ENCODE measurements at places on chromosomes 12 and 14.

DNA sequence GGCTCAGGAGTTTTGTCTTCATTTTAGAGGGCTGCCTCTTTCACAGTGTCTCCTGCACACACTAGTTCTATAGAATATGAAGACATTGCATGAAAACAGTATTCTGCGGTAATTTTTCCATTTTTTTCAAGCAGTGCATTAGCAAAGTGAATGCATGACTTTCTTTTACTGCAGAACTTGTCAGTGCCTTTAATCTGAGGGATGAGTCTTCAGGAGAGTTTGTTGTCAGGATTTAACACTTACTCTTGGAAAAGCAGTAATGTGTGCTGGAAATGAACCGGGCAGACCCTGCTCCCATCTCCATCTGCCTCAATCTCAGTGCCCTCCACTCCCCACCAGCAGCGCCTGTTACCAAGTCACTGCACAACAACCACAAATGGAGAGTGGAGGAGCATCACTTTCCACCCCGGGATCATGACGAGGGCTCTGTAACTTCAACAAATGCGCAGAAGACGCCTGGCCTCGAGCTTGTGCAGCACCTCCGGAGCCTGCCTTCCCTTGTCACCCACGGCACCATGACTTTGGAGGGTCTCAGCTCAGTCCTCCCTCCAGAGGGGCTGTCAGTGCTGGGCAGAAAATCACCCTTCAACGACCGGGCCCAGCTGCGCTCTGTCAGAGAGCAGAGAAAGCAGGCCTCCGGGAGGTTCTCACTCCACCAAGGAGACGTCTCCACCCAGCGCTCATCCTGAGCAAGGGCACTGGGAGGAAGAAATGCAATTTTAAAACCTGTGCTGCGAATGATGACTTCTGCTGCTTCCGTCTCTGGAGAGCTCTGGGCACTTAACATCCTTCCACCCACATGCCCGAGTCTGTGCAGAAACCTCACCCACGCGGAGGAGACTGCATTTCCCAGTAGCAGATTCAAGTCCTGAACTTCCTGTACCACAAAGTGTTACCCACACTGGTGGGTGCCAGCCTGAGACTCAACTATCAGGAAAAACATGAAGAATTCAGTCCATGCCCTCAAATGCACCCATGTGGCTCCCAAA lies 255.7 kb downstream of the ADGRD1 start:
- peaks cover 31% of the 10 kb centered on the region for H3K4me1 ChIP-seq
- H3K4me3 ChIP-seq: no peak overlapping the region
- H3K27me3 ChIP-seq: no peaks in the 10 kb centered on the region
- DNase-seq: no peak
- peak overlapping the region; percentile 68 for H3K27ac ChIP-seq
- H3K36me3 ChIP-seq: peaks cover 3% of the 10 kb centered on the region

- H3K27me3 ChIP-seq: peaks cover 25% of the 10 kb centered on the region
- peak overlapping the region; percentile 97 for H3K4me3 ChIP-seq
- H3K4me1 ChIP-seq: peaks cover 29% of the 10 kb centered on the region
- peak overlapping the region; percentile 91 for H3K27ac ChIP-seq
Measured at GRCh38 chr12:122836027-122836921, 1.0 kb downstream of the HIP1R start.

DNA sequence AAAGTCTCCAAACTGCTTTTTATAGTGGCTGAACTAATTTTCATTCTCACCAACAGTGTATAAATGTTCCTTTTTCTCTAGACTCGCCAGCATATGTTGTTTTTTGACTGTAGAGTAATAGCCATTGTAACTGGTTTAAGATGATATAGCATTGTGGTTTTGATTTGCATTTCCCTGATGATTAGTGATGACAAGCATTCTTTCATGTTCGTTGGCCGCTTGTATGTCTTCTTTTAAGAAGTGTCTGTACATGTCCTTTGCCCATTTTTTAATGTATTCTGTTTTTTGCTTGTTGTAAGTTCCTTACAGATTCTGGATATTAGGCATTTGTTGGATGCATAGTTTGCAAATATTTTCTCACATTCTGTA lies 404.9 kb downstream of the FLRT2 start:
- H3K27ac ChIP-seq: peak overlapping the region; percentile 90
- peaks cover 34% of the 10 kb centered on the region for H3K4me1 ChIP-seq
- DNase-seq: no peak
- H3K4me3 ChIP-seq: peak overlapping the region; percentile 86
- peaks cover 17% of the 10 kb centered on the region for H3K36me3 ChIP-seq
- H3K27me3 ChIP-seq: no peaks in the 10 kb centered on the region

DNA sequence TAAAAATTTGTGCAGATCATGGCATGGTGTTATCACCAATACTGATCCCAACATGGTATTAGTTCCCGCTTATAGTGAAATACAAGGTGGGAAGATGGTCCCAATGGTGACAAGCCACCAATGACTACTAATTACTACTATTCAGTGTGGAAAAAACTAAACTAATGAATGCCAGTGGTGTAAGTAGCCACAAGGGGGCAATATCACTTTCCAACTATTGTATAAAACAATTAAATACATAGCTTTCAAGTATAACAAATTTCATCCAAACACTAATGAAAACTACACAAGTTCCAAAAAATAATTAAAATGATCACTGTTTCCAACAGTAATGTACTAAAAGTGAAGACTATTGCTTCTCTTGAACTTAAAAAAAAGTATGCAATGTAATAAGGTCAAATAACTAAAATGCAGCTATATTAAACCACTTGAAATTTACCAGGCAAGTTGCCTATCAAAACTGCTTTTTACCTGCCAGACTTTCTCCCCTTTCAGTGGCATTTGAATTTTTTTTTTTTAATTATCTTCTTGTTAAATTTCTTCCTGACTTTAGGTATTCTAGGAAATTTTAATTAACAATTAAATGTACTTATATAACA lies 58.0 kb downstream of the PAPLN start:
- H3K27ac ChIP-seq: no peak overlapping the region
- no peaks in the 10 kb centered on the region for H3K27me3 ChIP-seq

- H3K4me3 ChIP-seq: peak overlapping the region; percentile 75
- peaks cover 32% of the 10 kb centered on the region for H3K36me3 ChIP-seq
- peak overlapping the region; percentile 88 for H3K27ac ChIP-seq
- peak; percentile 60 for DNase-seq
- no peaks in the 10 kb centered on the region for H3K27me3 ChIP-seq
- H3K4me1 ChIP-seq: peaks cover 56% of the 10 kb centered on the region
Measured at GRCh38 chr12:14417715-14418114, 52.2 kb downstream of the ATF7IP start.

DNA sequence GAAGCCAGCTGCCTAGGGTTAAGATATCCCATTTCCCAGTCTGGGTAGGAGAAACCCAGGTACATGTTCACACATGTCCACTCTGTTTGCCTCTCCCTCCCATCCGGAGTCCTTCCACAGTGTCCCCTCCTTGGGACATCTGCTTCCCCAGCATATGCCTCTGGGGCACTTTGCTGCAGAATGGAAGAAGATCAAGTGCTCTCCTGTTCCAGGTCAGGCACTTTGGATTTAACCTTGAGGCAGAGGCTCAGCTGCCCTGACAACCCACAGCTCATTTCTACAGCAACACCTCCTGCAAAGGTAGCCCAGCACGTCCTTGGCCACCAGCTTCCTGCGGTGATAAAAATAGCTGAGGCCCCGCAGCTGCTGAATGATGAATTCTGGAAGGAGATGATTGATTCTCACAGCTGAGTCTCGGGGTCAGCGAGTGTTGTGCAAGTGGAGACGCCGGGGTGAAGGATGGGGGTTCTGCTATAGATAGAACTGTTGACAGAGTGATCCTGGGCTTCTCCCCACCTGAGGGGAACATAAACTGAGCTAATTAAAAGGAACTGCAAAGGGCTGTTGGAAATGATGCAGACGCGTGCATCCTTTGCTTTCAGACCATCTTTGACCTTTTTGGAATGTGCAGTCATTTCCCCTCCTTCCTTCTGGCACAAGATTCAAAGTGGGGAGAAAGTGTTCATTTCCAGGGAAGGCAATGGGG lies 145.0 kb downstream of the SLC38A6 start:
- no peak for DNase-seq
- no peaks in the 10 kb centered on the region for H3K36me3 ChIP-seq
- H3K27me3 ChIP-seq: peaks cover 5% of the 10 kb centered on the region
- H3K27ac ChIP-seq: no peak overlapping the region
- peaks cover 18% of the 10 kb centered on the region for H3K4me1 ChIP-seq

- peak overlapping the region; percentile 83 for H3K4me3 ChIP-seq
- peaks cover 2% of the 10 kb centered on the region for H3K36me3 ChIP-seq
- peaks cover 50% of the 10 kb centered on the region for H3K4me1 ChIP-seq
- peak; percentile 11 for DNase-seq
- peaks cover 28% of the 10 kb centered on the region for H3K27me3 ChIP-seq
Measured at GRCh38 chr14:56119201-56119981, 1.2 kb downstream of the PELI2 start.

DNA sequence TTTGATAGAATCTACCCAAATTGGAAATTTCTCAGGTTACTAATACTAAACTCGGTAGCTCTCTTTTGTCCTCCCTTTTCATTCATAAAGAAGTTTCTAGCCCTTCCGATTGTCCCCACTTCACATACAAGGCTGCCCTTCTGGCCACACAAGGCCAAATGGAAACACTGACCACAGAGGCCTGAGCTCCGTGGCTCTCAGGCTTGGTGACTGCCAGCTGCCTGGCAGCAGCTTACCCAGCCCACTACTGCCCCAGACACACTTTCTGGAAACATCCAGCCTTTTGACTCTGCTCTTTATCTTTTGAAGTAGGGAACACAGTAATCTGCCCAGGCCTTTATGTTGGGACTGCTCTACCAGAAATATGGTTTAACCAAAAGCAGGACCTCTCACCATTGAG lies 167.2 kb downstream of the GCH1 start:
- peaks cover 42% of the 10 kb centered on the region for H3K4me1 ChIP-seq
- no peak overlapping the region for H3K4me3 ChIP-seq
- DNase-seq: no peak
- no peak overlapping the region for H3K27ac ChIP-seq
- no peaks in the 10 kb centered on the region for H3K36me3 ChIP-seq
- H3K27me3 ChIP-seq: peaks cover 27% of the 10 kb centered on the region

DNA sequence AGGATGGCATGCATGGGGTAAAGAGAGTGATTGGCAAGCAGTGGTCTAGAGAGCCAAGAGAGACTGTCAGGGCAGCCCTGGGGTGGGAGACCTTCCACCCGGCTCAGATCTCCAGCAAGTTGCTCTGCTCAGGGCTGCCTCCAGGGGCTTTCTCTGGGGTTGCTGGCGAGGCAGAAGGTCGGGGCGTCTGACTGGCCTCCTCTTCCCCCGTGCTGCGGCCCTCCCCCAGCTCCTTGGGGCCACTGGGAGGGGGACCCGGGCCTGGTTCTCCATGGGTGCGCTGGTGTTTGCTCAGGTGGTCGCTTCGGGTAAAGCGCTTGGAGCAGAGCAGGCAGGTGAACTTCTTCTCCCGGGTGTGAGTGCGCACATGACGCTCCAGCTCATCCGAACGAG lies 6.6 kb upstream of the AAAS start:
- H3K4me1 ChIP-seq: peaks cover 20% of the 10 kb centered on the region
- H3K27me3 ChIP-seq: peaks cover 30% of the 10 kb centered on the region
- no peak overlapping the region for H3K27ac ChIP-seq
- H3K36me3 ChIP-seq: no peaks in the 10 kb centered on the region
- no peak for DNase-seq

DNA sequence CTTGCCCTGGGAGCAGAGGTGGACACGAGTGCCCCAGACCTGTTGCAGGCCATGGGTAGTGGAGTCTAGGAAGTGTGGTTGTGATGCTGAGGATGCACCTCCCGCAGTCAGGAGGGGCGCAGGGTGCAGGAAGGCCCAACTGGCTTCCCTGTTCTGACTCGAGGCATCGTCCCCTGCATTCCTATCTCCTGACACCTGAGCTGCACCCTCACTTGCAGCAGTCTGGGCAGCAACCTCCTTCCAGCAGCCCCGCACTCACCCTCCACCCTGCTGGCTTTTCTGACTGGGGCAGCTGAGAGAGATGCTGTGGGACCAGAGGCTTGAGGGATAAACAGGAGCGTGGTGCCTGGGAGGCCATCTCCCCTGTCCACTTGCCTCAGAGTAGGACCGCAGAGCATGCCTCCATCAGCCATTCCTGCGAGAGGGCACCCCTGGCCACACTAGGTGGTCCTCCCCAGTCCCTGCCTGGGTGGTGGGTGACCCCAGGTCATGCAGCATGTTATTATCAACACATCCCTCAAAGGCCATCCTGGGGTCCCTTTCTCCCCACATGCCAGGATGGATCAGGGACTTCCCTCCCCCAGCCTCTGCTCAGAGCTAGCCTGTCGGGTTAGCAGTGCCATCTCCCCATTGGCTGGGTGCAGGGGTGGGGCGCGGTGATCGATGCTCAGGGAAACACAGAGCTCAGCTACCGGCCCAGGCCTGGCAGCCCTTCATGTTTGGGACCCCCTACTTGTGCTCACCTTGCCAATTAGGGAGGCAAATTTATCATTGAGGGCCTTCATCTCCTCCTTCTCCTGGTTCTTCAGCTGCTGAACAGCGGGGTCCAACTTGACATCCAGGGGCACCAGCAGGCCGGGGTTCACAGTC lies 719 bp downstream of the KRT80 start:
- no peak for DNase-seq
- peaks cover 13% of the 10 kb centered on the region for H3K27me3 ChIP-seq
- H3K36me3 ChIP-seq: no peaks in the 10 kb centered on the region
- no peak overlapping the region for H3K4me3 ChIP-seq
- no peak overlapping the region for H3K27ac ChIP-seq

DNA sequence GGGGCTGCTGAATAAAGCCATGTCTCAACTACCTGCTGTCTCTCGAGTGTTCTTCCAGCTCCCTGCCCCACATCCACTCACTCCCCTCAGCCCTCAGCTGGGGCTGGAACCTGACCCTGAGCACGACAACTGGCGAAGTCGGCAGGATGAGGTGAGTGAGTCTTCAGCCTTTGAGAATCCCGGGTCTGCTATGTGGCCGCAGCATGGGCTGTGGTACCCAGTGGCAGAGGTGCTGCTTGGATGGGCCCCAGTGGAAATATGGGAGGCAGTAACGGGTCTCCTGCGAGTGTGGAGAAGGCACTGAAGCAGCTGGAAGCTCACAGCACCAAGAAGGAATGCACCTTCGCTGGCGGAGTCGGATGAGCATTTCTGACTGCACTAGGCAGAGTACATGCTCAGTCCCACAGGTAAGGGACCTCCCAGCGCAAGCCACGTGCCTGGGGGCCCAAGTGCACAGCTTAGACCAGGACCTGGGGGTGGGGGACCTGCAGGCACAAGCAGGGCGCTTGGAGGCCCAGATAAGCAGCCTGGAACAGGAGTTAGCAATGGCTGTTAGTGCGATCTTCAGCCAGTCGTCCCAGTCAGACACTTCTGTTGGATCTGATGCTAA lies 95.5 kb upstream of the TMPO start:
- H3K36me3 ChIP-seq: no peaks in the 10 kb centered on the region
- H3K4me3 ChIP-seq: no peak overlapping the region
- no peak overlapping the region for H3K27ac ChIP-seq

DNA sequence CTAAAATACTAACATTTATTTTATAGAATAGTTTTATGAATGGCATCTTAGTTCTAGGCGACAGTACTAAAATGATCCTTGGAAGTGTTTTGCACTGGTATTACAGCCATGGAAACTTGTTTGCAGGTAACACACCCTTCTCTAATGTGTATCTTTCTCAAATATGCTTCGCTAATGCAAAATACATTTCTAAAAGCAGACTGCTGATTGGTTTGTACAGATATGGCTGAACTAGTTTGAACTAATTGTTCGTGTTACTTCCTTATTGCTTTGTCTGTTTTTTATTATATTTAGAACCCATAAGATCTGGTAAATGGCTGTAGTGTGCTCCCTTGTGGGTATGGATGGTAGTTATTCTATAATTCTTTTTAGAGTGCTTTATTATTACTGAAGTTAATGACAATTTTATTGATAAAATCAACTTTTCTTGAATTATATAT lies 53.0 kb downstream of the ATF7IP start:
- peaks cover 56% of the 10 kb centered on the region for H3K4me1 ChIP-seq
- H3K27me3 ChIP-seq: no peaks in the 10 kb centered on the region
- H3K36me3 ChIP-seq: peaks cover 39% of the 10 kb centered on the region
- H3K27ac ChIP-seq: no peak overlapping the region
- DNase-seq: no peak
- H3K4me3 ChIP-seq: peak overlapping the region; percentile 46

Data from activated T-helper 1 cell treated with anti-CD3 and anti-CD28 coated beads, Interleukin-12 subunit alpha, Interleukin-12 subunit beta, Interleukin-2, Interleukin-4 antibody, amounts not matched to agents 30 ng/mL and 10 ng/mL and 1 ng/mL, durations not matched to agents 14 hours and 24 hours and 36 hours (primary cell).